ENCODE measurements at places on chromosomes 7 and 10.

DNA sequence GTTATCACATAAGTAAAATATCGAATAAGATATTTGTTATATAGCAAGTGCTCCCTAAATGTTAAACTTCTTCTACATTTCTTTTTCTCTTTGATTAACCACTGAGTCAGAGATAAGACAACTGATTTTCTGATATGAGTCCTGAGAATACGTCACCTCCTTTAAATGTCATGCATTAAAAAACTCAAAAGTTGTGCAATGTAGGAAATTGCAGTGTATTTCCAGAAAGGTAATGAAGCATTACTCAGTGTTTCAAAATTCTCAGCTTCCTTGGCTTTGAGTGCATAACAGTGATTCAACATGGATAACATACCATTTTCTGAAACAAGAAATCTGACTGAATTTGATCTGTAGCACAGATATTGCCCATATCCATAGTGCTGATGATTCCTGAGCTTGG is 155.8 kb downstream of the BMPER start:
- DNase-seq = no peak

GRCh38 chr7:55185941-55186609 is 167.3 kb downstream of the EGFR start:
- DNase-seq = peak; percentile 87

DNA sequence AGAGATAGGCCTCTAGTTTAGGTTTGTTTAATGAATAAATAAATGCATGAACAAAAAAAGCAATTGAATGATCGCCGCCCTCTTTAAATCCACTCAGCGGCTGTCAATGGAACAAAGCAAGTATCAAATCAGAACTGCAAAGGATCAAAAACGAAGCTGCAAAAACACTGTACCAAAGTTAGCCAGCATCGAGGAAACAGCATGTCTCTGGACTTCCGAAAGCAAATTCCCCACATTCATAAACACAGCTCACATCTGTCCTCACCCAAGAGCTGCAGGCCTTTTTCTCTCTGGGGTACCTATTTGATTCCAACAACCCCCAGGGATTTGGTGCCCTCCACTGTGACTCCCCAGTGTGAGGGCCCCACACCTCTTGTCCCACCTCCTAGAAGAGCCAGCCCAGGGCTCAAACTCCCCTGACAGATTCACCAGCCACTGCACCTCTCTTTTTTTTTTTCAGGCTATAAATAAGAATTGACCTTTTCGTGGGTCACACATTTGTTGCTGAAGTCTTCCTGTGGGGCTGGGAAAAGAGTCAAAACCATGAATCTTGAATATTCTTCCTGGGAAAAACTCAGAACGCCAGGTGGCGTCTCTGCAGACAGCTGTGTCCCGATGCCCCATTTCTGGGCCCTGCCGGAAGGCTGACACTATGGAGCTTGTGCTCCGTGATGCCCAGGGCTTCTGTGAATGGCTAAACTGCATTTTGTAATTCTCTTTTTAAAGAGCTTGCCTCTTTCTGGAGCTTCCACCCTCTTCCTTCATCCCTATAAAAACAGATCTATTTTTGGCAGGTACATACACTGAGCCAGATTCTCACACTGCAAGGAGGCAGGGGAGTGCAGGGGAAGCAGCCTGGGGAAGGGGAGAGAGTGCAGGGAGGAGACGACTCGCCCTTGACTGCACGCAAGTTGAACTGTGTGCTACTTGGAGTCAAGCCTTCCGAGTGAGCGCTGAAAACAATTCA is 51.7 kb downstream of the HSPA12A start:
- DNase-seq = no peak

DNA sequence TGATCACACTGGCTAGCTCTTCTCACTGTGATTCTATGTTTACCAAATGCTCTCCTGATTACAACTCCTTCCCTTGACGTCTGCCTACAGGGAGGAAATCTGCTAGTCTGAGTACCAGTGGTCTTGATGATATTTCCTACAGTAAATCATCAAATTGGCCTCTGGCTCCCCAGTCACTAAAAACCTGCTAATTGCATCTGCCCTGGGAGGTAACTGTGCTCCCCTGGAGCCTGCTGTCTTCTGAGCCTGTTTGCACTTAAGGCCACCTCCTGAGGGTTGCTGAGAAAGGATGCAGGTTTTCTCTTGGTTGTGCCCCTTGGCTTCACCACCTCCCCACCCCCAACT is 56.0 kb downstream of the ELMO1 start:
- DNase-seq = no peak

DNA sequence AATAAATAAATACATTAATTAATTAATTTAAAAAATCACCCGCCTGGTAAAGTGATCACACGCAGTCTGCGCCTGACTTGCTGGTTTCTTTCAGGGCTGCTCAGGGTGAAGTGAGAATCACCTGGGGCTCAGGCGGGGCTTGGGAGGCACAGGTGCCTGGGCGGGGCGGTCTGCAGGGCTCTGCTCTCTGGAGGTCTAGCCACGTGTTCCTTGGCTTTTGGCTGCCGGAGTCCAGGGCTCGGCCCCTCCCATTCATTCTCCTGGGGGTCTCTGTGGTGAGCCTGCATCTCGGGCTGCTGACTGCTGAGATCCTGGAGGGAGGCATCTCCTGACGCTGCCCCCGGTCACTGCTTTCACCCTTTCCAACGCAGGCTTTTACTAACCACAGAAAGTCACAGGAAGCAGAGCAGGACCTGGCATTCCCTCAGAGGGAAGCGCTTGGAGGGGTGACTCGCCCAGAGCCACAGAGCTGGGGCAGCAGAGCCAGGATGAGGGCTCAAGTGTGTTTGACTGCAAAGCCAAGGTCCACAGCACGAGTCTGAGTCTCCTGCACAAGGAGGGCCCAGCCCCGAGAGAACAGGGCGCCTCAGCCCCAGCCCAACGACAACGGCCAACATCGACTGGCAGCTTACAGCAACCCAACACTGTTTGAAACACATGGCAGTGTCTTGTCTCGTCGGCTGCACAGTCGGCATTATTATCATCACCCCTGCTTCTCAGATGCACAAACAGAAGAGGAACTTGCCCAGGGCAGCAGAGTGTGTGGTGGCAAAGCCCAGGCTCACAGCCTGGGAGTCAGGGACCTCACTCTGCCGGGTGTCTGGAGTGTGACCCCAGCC is 22.4 kb upstream of the MNX1 start:
- DNase-seq = no peak

- DNase-seq = no peak
Measured at GRCh38 chr7:42745357-42746059, 166.4 kb downstream of the C7orf25 start.

DNA sequence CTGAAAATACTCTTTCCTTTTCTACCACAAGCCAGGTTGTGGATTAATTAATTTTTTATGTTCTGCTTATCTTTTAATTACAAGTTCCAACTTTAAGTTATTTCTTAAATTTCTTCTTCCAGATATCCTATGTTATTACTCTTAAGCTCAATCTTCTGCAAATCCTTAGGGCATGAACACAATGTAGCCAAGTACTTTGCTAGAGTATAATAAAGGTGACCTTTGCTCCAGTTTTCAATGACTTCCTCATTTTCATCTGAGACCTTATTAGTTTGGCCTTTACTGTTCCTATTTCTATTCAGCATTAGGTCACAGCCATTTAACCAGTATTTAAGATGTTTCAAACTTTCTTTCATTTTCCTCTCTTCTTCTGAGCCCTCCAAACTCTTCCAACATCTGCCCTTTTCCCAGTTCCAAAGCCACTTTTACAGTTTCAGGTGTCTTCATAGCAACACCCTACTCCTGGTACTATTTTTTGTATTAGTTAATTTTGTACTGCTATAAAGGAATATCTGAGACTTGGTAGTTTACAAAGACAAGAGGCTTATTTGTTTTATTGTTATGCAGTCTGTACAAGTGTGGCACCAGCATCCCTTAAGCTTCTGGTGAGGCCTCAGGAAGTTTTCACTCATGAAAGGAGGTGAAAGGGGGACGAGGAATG is 886.2 kb upstream of the GHITM start:
- DNase-seq = no peak

DNA sequence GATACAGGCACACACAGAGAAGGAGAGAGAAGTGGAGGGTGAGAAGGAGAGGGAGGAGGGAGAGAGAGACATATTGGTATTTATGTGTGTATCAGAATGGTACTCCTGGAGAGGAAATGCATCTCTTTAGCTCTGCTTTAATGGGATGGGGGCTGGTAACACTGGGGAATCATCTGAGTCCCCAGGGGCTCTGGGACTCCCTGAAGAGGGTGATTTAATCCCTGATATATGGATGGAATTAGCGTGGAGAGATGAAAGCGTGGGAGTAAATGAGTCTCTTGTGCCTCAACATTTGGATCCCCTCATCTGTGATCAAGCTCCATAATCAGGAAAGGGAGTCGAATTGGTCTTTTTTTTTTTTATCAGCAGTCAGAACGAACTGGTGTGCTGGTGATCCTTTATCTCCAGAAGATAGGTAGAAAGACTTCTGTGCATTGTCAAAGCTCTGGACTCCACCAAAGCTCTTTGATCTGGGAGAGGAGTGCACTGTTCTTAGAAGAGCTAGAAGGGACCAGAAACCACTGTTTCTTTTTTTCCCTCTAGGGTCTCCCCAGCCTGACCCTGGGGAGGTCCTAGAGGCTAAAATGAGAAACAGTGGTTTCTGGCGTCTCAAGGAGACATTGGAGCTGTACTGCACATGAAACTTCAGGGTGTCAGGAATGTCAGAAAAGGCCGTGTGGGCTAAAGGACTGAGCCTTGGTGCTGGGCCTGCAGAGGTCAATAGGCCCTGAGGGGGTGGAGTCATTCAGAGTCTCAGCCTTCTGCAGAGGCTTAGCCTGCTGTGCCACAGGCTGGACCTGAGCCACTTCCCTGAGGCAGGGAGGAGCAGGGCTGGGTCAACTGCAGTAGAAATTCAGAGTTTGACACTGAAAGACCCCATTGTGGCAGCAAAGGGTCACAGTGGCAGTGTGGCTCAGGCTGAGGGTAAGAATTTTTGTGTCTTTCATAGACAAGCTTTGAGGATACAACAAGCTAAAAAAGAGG is 234.4 kb upstream of the SLC26A5 start:
- DNase-seq = no peak

DNA sequence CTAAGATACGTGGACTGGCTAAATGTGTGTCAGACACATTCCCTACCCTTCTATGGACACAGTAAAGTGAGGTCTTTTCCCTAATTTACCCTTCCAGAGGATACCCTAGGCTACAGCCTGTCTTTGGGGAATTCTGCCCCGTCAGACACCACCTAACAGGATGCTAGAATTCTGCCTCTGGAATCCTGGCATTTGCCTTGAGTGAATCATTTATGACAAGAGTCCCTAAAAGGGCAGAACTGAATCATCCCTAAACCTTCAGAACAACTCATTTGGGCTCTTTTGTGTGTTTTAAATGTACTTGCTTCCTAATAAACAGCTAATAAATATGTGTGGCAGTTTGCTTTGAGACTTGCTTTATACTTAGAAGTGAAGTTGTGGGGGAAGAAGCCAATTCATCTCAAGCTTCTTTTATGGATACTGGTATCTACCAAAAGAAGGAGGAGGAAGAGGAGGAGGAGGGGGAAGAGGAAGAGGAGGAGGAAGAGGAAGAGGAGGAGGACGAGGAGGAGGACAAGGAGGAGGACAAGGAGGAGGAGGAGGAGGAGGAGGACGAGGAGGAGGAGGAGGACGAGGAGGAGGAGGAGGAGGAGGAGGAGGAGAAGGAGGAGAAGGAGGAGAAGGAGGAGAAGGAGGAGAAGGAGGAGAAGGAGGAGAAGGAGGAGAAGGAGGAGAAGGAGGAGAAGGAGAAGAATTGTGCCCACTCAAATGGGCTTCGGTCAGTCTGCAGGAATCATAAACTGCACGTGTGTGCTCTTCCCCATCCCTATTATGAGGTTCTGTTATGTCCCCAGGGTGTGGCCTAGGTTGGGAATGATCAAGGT is 27.1 kb downstream of the PARP12 start:
- no peak for DNase-seq

DNA sequence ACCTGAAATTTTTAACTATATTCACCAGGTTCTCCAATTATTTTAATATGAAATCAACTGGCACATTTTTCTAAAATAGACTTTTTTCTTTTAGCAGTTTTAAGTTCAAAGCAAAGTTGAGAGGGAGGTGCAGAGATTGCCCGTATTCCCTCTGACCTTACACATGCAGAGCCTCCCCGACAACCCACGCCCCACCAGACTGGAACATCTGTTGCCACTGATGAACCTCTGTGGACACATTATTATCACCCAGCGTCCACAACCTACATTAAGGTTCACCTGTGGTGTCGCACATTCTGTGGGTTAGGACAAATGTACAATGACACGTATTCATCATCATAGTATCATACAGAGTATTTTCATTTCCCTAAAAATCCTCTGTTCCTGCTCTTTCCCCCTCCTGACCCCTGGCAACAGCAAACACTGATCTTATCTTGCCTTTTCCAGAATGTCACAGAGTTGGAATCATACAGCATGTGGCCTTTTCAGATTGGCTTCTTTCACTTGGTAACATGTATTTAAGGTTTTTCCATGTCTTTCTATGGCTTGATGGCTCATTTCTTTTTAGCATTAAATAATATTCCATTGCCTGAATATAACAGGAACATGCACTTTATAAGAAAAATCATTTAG is 37.1 kb downstream of the COBL start:
- DNase-seq = no peak

GRCh38 chr7:141838581-141838980 is 2.7 kb downstream of the PRSS37 start:
- DNase-seq = no peak

DNA sequence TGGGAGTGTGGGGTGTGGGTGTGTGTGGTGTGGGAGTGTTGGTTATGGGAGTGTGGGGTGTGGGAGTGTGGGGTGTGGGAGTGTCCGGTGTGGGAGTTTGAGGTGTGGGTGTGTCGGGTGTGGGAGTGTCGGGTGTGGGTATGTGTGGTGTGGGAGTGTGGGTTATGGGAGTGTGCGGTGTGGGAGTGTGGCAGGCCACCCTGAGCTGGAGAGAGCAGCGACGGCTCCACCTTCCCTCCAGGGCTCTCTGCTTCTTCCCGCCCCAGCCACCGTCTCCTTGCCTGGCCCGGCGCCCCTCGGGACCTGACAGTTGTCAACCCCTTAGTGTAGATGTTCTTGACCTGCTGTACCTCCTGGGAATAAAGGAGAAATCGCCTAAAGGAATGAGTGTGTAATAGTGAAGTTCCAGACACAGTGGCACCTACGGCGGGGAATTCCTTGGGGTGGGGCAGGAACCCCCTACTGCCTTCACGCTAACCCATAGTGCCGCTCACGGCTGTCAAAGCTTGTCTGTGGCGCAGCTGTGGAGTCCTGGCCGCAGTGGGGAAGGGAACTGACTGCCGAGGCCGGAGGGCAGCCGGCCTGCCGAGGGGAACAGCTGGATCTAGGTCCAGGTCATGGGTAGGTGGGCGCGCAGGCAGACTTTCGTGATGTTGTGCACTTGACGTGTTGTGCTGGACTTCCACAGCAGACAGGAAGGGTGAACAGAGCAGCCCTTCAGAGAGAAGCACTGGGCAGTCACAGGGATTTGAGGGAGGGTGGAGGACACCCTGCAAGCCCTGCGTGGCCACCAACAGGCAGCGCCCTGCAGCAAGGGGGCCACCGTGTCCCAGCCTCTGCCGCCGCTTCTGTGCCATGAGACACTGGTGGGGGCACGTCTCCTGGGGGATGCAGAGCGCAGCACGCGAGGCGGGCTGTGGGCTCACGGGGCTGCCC is 49.0 kb upstream of the EN2 start:
- DNase-seq = no peak
